ENCODE measurements at places on chromosomes 1 and 21.

GRCh38 chr1:53918343-53918742 lies 24.4 kb downstream of the DIO1 start:
- no peak for DNase-seq

DNA sequence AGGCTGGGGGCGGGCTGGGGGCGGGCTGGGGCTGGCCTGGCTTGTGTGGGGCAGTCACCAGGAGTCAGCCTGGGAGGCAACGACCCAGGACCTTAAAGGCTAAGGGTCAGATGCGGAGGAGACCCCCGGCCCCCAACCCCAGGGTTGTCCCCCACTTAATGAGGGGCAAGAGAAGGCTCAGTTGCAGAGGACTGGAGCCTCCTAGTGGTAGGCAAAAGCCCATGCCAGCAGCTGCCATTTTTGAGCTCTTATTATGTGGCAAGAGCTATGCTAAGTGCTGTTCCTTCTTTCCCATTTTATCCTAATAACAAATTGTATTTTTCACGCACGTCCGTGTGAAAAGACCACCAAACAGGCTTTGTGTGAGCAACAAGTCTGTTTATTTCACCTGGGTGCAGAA lies 8.0 kb downstream of the KIAA1614 start:
- no peak for DNase-seq

DNA sequence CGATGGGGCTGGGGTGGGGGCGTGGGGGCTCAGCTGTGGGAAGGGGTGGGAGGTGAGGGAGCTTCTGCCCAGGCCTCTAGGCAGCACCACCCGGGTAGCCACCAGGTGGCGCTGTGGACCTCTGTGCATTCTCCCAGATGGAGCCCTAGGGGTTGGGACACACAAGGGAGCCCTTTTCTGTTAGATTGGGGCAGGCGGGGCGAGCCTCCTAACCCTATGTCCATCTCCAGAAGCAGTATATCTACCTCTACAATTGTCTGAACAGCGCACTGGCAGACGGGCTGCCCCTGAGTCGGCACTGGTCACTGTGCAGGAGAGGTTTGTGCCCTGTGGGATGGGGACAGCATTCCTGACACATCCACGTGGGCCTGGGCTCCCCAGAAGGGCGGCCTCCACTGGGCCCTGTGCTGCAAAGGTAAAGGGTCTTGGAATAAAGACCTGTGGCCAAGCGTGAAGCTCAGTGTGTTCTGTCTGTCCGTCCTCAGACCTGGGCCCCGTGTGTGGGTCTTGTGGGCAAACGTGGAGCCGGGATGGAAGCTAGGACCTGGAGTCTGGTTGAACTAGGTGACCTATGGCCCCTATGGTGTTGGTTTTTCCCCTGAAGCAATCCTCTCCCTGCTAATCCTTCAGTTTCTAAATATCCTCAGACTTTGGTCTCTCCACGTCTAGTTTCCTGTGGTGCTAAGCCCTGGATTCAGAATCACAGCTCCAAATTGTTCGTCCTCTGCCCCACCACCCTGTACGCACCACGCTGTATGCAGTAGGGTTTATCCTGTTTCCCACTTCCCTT lies 4.4 kb upstream of the LGR6 start:
- peak; percentile 73 for DNase-seq

- no peak for DNase-seq
Observed at GRCh38 chr1:212119397-212119837, 83.9 kb downstream of the DTL start.

- no peak for DNase-seq
Observed at GRCh38 chr21:35585878-35586277, 474.4 kb downstream of the SETD4 start.

- DNase-seq: no peak
Observed at GRCh38 chr1:184903111-184903692, 71.1 kb downstream of the NIBAN1 start.

GRCh38 chr1:64878931-64879611 lies 87.3 kb downstream of the JAK1 start:
- DNase-seq: no peak

DNA sequence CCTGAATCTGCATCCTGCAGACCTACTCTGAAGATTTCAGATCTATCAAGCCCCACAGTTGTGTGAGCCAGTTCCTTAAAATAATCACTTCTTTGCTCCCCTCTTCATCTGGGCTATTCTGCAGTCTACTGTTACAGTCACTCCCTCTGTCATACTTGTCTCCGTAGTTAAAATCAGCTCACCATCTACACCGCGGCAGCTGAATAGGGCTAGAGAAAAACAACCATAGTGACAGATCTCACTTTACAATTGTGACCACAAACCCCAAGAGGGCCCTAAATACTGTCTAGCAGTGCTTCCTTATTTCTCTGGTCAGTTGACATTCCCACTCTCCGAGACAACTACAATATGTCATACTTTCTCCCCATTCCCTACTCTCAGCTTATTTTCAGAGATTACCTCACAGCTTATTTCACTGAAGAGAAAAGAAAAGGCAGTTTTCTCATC lies 12.9 kb downstream of the DESI2 start:
- DNase-seq: no peak

GRCh38 chr1:232558954-232559353 lies 71.0 kb downstream of the SIPA1L2 start:
- no peak for DNase-seq

DNA sequence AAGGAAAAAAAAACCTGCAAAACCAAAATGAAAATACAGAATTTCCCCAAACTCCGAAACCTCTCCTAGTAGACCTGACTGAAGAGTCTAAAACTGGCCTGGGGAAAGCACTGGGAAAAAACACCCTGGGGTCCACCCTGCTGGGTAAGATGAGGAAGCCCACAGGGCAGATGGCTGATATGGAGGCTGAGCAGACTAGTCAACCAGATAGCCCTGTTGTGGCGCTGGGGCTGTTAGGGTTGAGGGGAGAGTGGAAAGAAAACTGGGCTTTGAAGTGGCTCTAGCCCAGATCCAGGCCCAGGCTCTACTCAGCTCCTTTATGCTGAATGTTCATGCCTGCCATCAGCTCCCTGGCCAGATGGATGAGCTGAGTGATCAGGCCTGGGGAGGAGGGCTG lies 6.8 kb upstream of the SLAMF1 start:
- no peak for DNase-seq

DNA sequence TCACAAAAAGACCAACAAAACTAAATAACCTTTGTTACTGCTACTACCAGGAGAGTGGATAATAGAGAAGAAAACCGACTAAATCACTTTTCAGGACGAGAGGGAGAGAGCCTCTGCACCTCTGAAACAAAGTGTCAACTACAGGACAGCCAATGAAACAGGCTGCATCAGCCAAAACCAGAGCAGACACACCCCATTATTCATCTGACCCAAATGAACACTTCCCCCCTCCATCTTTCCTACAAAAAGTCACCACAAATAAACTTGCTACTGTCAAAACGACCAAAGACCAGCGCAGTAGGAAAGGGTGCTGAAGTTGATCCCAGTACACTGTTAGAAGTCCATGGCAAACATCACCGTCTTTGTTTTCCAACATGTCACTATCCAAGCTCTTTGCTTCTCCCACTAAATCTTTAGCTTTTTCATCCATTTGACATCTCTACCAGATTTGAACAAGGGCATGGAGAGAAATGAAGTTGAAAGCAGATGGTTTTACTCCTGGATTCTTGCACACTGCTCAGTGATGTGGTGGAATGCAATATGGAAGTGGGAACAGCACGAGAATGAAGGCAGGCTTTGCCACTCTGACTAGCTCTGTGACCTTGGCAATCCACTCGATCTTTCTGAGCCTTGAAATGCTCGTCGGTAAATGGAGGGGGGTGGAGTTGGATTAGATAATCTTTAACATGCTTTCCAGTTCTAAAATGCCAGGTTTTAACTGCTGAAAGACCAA lies 20.5 kb downstream of the DSTYK start:
- DNase-seq: no peak

- no peak for DNase-seq
Observed at GRCh38 chr21:15326032-15326867, 261.4 kb upstream of the NRIP1 start.

- DNase-seq: no peak
Observed at GRCh38 chr1:244419024-244419423, 32.7 kb downstream of the ADSS2 start.

DNA sequence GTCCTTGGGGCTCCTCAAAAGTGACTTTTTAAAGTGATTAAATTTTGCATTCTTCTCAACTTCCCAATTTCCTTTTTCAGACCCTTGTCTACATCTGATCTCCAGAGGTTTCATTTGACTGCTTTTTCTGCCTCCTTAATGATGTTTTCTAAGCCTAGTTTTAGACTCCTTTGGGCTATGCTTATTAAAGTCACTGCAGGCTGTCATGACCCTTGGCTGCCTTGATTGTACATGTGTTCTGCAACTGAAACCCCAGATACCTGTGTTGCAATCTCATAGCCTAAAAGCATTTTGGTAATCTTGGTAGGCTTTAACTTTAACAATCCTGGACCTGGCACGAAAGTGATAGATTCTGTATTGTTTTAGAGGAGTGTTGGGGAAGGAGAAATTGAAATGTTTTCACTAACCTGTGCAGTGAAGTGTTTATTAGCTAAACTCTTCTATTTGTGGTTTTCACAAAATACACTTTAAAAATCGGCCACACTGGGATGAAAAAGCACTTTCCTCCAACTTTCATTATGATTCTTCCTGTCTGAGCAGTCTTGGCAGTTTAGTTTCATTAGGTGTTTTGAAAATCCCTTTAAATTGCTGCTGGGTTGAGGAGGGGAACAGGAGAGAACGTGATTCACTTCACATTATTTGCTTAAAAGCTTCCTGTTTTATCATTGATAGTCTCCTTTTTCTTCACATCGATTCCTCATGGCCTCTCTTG lies 4.9 kb downstream of the MACO1 start:
- no peak for DNase-seq

DNA sequence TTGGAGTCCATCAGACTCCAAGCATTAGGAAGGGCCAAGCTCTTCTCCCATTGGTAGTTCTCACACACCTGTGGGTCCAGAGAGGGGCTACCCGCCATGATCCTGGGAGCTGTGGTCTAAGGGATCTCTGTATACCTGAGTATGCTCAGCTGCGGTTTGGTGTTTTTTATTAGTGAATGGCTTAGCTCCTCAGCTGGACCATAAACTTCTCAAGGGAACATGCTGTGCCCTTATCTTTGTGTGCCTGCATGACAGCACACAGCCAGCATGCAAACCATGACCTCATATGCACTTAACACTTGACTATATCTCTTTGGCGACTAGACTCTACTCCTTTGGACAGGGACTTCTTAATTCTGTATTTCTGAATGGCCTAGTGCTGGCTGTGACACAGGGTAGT lies 94.5 kb downstream of the CD58 start:
- DNase-seq: no peak

GRCh38 chr1:203663294-203663693 lies 36.7 kb downstream of the ATP2B4 start:
- no peak for DNase-seq

DNA sequence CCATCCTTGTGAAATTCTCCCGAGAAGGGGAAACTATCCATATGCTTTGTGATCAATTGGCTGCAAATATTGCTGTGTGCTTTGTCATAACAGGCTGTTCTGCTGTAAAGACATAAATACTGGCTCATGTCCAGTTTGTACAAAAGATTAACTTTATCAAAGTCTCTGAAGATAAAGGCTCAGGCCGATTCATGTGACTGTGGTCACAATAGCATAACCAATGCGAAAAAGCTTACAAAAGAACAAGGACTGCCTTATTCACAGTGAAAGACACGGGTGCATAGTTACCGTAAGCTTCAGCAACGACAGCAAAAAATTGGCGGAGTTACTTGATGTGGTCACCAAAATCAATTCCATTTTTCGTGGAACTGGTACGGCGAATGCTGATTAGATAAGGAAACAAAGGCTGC lies 173.6 kb upstream of the CHRM3 start:
- no peak for DNase-seq

- no peak for DNase-seq
Observed at GRCh38 chr1:157431751-157432150, 120.6 kb downstream of the FCRL5 start.

DNA sequence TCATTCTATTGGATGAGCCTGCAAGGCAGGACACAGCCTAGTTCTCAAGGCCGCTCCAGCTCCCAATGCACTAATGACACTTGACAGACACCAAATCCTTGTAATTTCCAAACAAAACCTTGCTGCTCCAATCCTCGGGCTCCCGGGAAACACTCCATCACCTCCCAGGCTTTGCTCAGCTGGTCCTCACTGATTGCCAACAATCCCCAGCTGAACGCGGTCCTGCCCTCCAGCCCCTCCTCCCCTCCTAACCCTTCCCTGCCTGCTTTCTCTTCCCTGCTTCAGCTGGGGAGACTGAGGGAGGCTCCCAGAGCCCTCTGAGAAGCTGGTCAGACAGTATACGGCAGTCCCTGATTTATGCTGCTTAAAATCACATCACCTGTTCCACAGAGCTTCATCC lies 114.4 kb upstream of the TNR start:
- no peak for DNase-seq

DNA sequence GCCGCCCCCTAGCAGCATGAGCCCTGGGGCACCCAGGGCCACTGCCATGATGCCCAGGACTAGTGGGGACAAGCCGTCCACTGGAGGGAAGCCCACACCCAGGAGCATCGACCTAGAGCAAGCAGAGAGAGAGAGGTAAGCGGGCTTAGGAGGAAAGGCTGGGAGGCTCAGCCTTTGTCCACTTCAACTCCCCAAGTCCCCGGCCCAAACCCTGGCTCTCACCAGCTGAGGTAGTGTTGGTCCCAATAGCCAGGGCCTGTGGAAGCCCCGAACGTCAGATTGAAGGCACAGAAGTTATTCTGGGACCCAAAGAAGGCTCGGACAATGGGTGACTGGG lies 2.4 kb downstream of the GLMP start:
- no peak for DNase-seq

DNA sequence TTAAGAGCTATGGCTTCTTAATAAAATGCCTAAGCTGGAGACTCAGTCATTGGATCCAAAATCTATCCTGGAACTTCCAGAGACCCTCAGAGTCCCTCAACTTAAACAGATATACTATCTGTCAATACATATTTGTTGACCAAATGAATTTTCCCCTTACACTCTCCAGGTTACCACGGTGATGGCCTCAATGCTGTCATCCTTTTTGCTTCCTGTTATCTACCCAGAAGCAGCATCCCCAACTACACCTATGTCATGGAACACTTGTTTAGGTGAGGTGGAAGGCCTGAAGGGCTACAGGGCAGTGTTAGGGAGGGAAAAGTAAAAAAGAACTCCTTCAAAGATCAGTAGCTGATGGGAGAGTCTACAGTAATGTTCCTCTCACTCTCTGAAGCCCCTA lies 4.4 kb upstream of the C1orf56 start:
- no peak for DNase-seq

DNA sequence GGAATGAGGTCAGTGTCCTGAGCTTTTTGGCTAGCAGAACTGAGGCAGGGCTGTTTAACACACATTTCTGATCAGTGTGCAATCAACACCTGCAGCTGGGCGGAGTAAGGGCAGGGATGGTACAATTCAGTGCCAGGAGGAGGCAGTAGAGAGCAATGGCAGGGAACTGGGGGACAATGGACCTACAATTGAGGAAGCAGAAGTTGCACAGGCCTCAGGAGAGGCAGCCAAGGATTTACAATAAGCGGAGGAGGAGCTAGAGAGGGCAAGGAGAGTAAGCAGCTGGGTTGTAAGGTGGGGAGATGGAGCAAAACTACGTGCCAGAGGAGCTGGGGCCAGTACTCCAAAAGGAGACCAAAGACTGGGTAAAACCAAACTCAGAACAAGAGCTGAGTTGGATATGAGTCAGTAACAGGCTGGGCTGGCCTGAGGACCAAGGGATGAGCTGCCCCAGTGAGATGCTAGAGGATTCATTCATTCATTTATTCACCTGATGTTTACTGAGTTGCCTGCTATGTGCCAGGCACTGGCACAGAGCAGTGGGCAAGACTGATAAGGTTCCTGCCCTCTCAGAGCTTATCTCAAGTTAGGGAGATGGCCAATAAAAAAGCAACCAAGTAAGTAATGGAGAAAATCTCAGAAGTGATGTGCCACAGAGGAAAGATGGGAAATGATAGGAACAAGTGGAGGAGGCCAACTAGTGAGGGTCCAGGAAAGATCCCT lies 10.4 kb upstream of the GALE start:
- DNase-seq: no peak
